Left cardiac atrium (tissue), 4 donors: ENCODE measurements at places on chromosomes 2 and 18. TPM values are rescaled to one million over a fixed set of nuclear protein-coding genes. Genes with fewer than 3 reads are reported as not detected.

Gene FOXI3
- not detected for total RNA-seq

Gene IL1F10
- total RNA-seq, result not detected

Gene CNDP1
- not detected for total RNA-seq

Gene ASPRV1
- total RNA-seq, result 1.2 TPM

Gene ZNF385B
- total RNA-seq, result 14.3 TPM

Gene C2orf74
- 12.4 TPM for total RNA-seq

Gene RAX
- not detected for total RNA-seq

Gene RAB17
- total RNA-seq, result 2.4 TPM

Gene AGAP1
- 22.5 TPM for total RNA-seq

Gene CPO
- 0.50 TPM for total RNA-seq

Gene POMC
- total RNA-seq, result 5.3 TPM

Gene CTDP1
- 11.7 TPM for total RNA-seq

Gene CPLX4
- total RNA-seq, result not detected

Gene AQP12B
- not detected for total RNA-seq

Gene ZFP36L2
- 64.0 TPM for total RNA-seq
